Inflammatory macrophage treated with lipopolysaccharide for 1 hour (primary cell): ENCODE measurements at places on chromosomes 12 and 14.

DNA sequence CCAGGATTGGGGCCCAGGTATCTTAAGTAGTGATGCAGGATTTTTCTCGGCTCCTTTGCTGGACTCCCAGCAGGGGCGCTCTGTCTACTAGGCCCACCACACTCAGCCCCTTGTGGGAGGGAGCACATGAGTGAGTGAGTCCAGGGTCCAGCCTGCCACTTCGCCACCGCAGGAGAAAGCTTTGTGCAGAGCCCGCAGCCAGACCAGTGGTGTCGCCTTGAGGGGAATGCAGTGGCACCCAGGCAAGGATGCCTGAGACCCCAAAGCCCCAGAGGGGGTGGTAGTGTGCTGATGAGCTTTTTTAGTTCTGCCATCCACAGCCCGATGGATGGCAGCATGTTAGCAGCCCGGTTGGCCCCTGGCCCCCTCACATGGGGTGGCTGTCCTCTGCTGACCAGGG, 5.4 kb upstream of the MRPS35 start:
- no peak for DNase-seq

- DNase-seq, result no peak
These were observed 16.2 kb downstream of the PLEKHD1 start for GRCh38 chr14:69500736-69501135.

DNA sequence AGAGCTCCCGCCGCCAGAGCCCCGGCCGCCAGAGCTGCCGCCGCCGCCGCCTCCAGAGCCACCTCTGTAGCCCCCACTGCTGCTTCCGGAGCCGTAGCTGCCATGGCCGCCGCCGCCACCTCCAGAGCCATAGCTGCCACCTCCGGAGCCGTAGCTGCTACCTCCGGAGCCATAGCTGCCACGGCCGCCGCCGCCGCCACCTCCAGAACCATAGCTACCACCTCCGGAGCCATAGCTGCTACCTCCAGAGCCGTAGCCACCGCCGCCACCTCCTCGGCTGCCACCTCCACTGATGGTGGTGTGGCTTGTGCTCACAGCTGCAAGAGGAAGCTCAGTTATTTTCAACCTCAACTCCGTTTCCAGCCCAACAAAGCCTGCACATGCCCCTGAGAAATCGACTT, 4.9 kb downstream of the KRT1 start:
- no peak for DNase-seq

GRCh38 chr12:68557011-68557730, 53.5 kb upstream of the RAP1B start:
- DNase-seq, result no peak

- DNase-seq, result no peak
These were observed 17.3 kb upstream of the EIF5 start for GRCh38 chr14:103316721-103317121.

- DNase-seq, result no peak
These were observed 26.7 kb upstream of the BLTP3B start for GRCh38 chr12:100169345-100169744.

- no peak for DNase-seq
These were observed 1.3 kb downstream of the MAX start for GRCh38 chr14:65100922-65101541.

GRCh38 chr12:55142669-55143565, 16.7 kb downstream of the OR9K2 start:
- peak; percentile 14 for DNase-seq

- peak; percentile 39 for DNase-seq
These were observed 788 bp downstream of the DDHD1 start for GRCh38 chr14:53152184-53152886.

DNA sequence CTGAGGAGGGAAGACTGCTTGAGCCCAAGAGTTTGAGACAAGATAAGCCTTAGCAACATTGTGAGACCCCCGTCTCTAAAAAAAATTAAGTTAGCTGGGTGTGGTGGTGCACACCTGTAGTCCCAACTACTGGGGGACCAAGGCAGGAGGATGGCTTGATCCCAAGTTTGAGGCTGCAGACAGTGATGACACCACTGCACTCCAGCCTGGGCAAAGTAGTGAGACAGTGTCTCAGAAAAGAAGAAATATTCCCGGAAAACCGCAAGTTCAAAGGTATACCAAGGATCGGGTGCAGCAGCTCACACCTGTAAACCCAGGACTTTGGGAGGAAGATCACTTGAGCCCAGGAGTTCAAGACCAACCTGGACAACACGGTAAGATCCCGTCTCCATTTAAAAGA, 5.8 kb downstream of the PTGES3 start:
- no peak for DNase-seq

GRCh38 chr14:74732387-74732786, 19.4 kb downstream of the FCF1 start:
- DNase-seq, result no peak

- no peak for DNase-seq
These were observed 520.7 kb downstream of the TRHDE start for GRCh38 chr12:72792889-72793288.

DNA sequence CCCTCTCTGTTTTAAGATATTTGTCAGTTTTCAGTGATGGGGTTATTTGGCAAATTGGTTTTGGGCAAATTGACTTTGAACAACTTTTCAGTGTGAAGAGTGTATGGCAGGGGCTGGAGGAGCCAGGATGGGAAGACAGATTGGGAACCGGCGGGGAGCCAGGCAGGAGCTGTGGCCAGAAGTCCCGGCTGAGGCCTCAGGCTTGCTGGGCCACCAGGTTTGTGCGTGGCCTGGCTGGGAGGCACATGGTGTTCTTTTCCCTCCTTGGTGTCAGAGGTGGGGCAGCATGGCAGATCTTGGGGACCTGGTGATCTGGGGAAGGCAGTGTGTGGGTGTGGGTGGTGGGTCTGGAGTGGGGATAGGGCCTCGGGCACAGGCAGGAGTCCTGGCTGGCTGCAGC, 61.1 kb downstream of the SLC25A47 start:
- no peak for DNase-seq

DNA sequence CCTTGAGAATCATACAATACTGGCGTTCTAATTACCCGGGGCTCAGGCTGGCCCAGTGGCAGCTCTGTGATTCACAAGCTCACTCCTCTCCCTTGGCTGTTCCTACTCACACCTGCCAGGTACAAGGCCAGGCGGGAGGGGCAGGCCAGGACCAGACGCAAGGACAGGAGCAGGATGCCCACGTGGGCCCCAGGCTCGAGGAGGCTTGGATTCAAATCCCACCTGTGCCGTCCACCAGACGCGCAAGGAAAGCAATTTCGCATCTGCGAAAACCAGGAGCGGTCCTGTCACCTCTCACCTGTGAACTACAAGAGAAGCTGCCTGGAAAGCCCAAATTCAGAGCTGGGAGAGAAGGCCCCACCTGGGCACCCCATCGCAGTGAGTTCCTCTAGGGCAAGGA, 50.6 kb downstream of the BCL11B start:
- no peak for DNase-seq

GRCh38 chr12:114684098-114684869, at the start of gene TBX3:
TSS of gene TBX3 (minus strand) at chr12:114684175. CDS start at chr12:114683200, 975 bp downstream.
- DNase-seq, result peak; percentile 57

- DNase-seq, result no peak
These were observed 90.2 kb downstream of the CALM1 start for GRCh38 chr14:90487031-90487430.

DNA sequence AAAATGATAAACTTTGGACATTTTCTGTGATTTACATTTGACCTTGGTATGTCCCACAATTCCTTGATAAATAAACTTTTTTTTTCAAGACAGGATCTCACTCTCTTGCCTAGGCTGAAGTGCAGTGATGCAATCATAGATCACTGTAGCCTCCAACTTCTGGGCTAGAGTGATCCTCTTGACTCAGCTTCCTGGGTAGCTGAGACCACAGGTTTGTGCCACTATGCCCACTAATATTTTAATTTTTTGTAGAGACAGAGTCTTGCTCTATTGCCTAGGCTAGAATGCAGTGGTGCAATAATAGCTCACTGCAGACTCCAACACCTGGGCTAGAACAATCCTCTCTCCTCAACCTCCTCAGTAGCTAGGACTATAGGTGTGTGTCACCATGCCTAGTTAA, 79.1 kb upstream of the PTGDR start:
- DNase-seq, result no peak

DNA sequence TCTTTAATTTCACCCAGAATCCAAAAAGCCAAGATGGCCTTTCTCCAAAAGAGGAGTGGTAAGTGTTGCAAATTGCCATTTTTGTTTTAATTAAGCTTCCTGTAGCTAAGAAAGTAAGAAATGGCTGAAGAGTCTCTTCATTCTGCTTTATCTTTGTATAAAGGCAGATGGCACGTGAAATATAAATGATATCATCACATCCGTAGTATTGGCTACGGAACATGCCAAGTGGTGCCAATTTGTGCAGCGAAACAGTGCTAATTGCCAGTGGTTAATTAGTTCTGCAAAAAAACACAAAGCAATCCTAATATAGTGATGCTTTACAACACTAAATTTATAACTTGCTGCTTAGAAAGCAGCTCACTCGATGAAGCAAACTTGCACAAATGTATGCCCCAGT, 29.4 kb downstream of the PLEKHG7 start:
- no peak for DNase-seq

GRCh38 chr14:55451398-55451797, 11.0 kb upstream of the TBPL2 start:
- no peak for DNase-seq

DNA sequence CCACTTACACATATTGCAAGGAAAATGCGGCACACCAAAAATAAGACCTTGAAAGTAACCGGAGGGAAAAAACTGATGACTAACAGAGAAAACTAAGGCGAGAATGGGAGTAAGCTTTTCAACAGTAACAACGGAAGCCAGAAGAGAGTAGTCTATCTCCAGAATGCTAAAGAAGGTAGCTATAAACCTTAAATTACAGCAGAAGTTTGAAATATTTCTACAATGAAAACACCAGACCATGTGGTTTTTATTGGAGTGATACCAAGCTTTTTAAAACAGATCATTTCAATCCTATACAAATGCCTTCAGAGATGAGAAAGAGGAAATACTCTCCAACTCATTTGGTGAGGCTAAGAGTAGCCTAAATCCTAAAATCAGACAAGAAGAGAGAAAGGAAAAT, 209.5 kb downstream of the ANO6 start:
- no peak for DNase-seq

DNA sequence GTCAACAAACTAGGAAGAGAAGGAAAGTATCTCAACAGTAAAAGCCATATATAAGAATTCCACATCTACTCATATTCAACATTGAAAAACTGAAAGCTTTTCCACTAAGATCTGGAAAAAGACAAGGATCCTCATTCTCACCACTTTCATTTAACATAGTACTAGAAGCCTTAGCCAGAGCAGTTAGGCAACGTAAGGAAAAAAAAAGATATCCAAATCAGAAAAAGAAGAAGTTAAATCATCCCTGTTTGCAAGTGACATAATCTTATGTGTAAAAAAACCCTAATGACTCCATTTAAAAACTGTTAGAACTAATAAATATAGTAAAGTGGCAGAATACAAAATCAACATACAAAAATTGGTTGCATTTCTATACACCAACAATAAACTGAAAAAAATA, 426.2 kb downstream of the BCAT1 start:
- DNase-seq, result peak; percentile 11

GRCh38 chr12:124954771-124955170, 34.2 kb downstream of the DHX37 start:
- no peak for DNase-seq

DNA sequence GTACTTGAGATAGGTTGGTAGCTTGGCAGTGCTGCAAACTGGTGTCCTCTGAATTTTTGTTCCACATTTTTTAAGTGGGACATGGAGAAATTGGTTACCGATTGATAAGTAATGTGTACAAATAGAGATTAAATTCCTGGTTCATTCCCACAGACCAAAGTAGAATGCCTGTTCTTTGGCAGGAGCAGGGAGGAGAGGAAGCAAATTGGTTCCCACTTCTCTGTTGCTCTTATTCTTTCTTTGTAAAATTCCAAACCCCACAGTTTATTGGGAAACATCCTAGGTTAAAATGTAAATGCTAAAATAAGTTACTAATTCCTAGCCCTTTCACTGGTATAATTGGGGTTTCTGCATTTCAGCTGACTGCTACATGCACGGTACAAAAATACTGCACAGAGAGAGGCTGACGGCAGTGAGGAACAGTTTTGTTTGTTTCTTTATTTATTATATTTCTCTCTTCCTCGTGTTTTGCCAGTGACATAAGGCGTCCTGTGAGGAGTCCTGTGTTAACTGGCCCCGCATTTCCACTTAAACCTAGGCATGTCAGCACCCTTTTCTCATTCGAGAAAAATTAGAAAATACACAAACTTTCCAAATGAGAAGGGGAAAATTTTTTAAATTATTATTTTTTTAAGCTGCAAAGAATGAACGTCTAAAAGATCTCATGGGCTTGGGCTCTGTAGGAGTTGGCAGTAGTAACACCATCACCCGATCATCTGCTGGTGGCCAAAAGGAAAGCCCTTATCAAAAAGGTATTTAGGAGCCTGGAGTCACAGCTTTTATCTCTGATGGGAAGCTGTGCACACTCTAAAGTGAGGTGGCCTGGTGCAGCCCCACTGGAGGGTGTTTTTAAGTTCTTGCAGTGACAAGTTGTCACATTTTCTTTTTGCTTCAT, 25.4 kb upstream of the BCL7A start:
- DNase-seq, result no peak

DNA sequence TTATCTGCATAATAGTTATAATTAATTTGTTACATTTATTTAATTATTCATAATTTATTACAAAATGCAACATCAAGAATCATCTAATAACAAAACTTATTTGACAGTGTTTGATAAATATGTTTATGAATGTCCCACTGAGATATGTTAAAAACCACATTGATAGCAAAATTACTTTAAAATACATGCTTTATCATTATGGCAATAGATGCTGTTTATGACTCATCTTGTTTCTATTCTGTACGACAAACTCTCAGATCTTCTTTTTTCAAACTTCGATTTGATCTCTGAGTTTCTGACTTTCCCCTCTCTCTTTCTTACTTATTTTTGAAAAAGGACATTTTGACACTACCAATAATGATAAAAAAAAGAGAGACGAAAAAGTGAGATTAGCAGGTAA, 56.8 kb upstream of the LRRK2 start:
- DNase-seq, result no peak

DNA sequence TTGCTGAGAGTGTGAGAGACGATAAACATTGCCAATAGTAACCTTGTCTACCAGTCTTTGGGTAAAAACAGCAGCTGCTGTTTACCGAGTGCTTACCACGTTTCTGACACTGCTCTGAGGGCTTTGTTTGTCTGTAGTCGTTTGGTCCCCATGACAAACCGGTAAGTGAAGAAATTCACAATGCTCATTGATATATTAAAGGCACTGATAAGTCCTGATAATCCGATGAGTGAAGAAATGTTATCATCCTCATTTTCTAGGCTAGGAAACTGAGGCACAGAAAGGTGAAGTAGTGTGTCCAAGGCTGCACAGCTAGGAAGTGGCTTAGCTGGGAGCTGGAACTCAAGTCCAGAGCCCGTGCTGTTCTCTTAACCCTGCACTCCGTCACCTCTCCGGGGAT, 138.6 kb downstream of the SCARB1 start:
- DNase-seq, result no peak

DNA sequence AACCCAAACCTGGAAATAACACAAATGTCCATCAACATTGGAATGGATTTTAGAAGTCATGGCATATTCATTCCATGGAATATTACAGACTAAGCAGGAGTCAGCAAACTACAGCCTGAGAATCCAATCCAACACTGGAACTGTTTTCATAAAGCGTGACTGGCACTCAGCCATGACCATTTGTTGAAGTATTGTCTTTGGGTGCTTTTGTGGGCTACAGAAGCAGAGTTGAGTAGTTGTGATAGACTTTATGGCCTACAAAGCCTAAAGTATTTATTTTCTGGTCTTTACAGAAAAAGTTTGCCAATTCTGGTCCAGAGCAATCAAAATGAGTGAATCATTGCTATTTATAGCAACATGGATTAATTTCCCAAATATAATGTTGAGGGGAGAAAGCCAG, 34.5 kb upstream of the FRS2 start:
- DNase-seq, result no peak

- DNase-seq, result no peak
These were observed 290.6 kb downstream of the EGLN3 start for GRCh38 chr14:33660248-33660647.
